Activated CD4-positive, alpha-beta T cell treated with anti-CD3 and anti-CD28 coated beads, Interleukin-10, Interleukin-2, amounts not matched to agents 100 ng/mL and 50 ng/mL, durations not matched to agents 16 hours and 8 hours (primary cell): ENCODE measurements at places on chromosomes 12 and 14.

DNA sequence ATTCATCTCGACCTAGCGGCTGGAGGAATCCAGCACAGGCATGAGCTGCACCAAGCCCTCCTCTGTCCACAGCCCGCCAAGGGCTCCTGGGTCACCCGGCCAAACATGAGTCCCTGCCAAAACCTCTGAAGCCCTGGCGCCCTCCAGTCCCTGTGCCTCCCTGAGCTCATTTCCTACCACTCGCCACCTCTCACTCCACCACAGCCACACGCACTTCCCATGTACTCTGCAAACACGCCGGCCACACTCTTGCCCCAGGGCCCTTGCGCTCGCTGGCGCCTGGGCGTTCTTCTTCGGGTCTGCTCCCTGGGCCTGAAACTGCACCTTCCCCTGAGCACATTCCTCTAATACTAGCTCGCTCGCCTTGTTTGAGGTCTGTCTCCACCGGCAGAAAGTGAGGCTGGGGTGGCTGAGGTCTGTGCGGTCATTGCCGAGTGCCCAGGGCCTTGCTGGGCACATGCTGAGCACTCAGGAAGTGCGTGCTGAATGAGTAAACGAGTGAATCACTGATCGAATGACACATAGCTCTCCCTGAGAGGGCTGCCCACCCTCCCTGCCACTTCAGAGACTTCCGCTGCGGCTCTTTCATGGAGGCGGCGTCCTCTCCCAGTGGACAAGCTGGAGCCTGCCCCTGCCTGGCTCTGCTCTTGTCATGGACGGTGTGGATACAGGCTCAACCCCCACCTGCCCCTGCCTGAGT is 33.7 kb upstream of the DLK1 start:
- no peak for DNase-seq

DNA sequence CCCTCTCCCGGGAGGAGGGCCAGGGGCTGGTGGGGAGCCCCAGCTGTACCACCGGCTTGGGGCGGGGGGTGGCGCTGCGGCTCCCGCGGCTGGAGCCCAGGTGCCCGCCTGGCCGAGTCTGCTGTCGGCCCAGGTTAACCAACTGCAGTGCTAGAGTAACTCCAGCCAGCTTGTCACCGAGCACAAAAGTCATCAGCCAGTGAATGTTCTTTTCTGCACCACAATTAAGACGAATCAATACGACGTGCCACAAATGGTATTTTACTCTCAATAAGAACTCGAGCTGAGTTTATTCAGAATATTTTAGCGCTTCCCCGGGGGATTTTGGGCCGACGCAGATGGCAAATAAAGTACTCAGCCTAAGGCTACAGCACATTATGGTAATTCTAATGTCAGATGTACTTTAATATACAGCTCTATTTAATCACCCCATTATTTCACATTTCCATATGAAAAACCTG is 83.2 kb downstream of the BCL11B start:
- peak; percentile 74 for DNase-seq

GRCh38 chr14:34470319-34470718 is 8.3 kb upstream of the SPTSSA start:
- DNase-seq: no peak

- DNase-seq: no peak
Observed at GRCh38 chr12:54014377-54015017, 5.7 kb downstream of the HOXC8 start.

GRCh38 chr12:78179346-78179745 is 348.7 kb downstream of the NAV3 start:
- no peak for DNase-seq
